ENCODE measurements at places on chromosomes 13 and 19.

DNA sequence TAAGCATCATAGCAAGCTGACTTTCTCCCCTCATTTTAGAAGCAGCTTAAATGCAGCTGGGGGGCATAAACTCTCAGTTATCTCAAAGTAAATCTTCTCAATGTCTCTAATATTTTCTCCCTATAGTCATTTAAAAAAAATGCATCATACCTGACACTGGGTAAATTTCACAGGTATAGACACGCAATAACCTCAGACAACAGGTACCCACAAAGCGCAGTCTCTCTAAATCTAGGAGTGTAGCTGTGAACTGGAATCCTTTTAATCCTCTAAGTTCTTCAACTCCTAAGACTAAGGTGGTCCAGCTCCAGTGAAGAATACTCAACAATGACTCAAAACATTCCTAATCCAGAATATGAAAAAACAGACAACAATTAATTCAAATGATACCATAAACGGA, 141.2 kb downstream of the MYCBP2 start:
- DNase-seq, result no peak

DNA sequence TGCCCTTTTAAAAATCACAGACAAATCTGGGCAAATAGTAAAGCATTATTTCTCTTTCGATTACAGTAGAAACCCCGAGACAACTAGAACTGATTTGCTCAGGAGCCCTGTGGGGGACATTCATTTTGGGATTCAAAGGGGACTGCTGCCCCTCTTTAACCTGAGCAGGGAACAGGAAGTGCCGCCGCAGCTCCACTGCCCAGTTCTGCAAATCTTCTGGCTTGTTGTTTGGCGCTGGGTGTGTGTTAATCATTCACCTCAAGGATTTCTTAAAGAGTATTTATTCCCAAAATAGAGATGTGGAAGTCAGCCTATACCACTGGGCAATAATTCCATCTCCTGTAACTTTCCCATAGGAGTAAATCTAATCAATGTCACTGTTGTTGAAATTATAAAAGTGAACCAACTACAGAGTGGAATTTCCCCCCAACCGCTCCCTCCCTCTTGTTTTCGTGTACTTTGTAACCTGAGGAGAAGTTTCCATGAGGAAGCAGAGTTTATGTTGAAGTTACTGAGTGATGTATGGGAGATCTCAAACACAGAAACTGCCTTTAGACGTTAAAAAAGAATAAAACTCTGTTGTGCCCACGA, 515.8 kb downstream of the KLF12 start:
- DNase-seq, result no peak

GRCh38 chr13:41463838-41464602, 6.7 kb downstream of the RGCC start:
- no peak for DNase-seq

DNA sequence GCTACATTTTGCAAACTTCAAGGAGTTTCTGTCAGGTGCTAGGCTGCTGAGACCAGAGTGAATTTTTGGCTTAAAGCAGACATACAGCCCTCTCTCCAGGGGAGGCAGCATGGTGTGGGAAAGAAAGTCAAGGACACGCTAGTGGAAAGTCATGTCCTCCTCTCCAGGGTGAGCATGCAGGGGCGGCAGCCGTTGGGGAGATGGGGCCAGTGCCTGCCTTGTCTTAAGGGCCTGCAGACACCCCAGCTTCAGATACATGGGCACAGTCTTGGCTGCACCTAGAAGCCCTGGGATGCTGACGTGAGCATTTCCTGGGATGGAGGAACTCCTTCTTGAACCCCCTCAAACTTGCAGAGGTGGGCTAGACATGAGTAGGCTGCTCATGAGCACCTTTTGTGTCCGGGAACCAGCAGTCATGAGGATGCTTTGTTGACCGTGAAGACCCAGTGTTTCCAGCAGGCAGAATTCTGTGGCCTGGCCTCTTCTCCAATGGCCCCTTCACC, 43.3 kb upstream of the PEPD start:
- DNase-seq, result no peak

DNA sequence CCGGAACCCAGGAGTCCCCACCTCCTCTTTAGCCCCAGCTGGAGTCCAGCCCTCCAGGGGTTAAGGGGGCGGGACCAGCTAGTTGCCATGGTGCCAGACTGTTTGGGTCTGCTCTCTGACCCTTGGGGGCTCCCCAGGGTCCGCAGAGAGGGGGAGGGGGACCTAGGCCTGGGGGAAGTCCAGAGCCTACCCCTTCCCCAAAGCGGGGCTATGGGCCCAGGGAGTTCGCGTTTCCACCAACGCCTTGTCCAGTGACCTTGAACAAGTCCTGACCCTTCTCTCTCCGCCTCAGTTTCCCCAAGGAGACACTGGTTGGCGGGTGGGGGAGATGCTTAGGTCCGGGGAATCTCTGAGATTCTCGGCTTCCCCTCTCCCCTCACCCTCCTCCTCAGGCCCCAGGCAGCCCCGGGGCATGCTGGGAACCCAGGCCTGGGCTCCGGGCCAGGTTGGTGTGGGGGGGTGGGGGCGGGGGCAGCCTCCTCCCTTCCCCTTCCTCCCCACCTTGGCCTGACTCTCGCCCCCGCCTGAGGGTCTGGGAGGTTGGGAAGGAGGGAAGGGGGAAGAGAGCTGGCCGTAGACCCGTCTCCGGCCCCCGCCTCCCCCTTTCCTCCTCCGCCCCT, 2.6 kb upstream of the SPACA6 start:
- no peak for DNase-seq

DNA sequence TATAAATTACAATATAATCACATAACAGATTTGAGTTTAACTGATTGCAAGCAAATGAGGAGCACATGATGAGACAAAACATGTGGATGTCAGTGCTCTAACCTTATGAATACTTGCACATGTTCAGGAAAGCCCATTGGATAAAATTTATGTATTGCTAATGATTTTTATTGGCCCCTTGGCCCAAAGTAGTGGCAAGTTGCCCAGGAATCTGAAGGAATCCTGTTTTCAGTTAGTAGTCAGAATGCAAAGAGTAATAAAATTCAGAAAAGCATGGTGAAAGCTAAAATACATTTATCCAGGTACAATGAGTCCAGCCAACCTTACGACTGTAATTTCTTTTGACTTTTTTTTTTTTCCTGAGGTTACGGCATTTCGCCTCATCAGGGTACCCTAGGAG, 1539.4 kb downstream of the EFNB2 start:
- DNase-seq, result no peak

DNA sequence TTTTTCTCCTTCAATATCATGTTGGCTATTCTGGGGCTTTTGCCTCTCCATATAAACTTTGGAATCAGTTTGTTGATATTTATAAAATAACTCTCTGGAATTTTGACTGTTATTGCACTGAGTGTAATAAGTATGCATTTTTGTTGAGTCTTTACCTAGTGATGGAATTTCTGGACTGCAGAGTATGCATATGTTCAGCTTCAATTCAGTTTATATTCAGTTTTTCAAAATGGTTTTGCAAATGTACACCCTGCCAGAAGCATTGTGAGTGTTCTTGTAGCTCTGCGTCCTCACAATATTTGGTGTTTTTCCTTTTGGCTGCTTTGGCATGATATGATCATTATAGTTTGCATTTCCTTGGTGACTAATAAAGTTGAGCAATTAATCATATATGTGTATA, 43.1 kb downstream of the RASL11A start:
- DNase-seq, result no peak

- no peak for DNase-seq
Observed at GRCh38 chr19:10419646-10420443, 493 bp upstream of the PDE4A start.

- no peak for DNase-seq
Observed at GRCh38 chr13:91111476-91112200, 235.8 kb upstream of the MIR17HG start.

DNA sequence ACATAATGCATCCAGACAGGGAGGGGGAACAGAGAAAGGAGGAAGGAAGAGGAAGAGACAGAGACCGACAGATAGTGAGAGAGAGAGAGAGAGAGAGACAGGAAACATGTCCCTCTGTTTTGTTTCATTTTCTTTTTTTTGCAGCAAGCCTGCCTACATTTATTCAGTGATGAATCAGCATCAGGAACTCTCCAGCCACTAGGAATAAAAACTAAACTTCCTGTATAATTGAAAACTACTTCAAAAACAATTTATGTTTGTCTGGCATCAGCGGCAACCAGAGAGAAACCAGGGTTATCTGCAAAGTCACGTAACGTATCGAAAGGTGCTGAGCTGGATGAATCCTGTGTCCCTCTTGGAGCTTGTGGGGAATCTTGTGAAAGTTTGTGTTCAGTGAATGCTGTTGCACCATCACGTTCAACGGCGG, 148.6 kb upstream of the SOX21 start:
- no peak for DNase-seq

- DNase-seq, result peak; percentile 22
Observed at GRCh38 chr13:113929628-113930615, 44.0 kb downstream of the C13orf46 start.

- no peak for DNase-seq
Observed at GRCh38 chr13:23626700-23627099, 56.5 kb downstream of the TNFRSF19 start.
